ENCODE measurements at places on chromosomes 16 and 17. TPM values are rescaled to one million over a fixed set of nuclear protein-coding genes. Genes with fewer than 3 reads are reported as not detected.

EPN3 gene
- 9.2 TPM for total RNA-seq

CLEC18A gene
- total RNA-seq: 0.28 TPM

NPIPA8 gene
- total RNA-seq: 0.55 TPM

ITGB4 gene
- total RNA-seq: 17.6 TPM

CLDN6 gene
- 0.40 TPM for total RNA-seq

CSH1 gene
- total RNA-seq: not detected

SEPTIN12 gene
- not detected for total RNA-seq

OR4D1 gene
- total RNA-seq: not detected

ICAM2 gene
- total RNA-seq: 5.6 TPM

PYY gene
- total RNA-seq: 0.49 TPM

KRT32 gene
- not detected for total RNA-seq

IRX3 gene
- total RNA-seq: 4.0 TPM

GRAP gene
- 0.43 TPM for total RNA-seq

GLTPD2 gene
- total RNA-seq: not detected

NXPH3 gene
- total RNA-seq: 0.19 TPM

SPATA32 gene
- total RNA-seq: not detected

SLC52A1 gene
- total RNA-seq: not detected

CCDC154 gene
- total RNA-seq: 3.2 TPM

IST1 gene
- 73.7 TPM for total RNA-seq

FBXW10 gene
- total RNA-seq: not detected

Data from pancreas (tissue), 10 donors.